ENCODE measurements at places on chromosomes 7 and 10.
A peak's percentile ranks its signal among the peaks of the same experiment; 100 is the strongest.

DNA sequence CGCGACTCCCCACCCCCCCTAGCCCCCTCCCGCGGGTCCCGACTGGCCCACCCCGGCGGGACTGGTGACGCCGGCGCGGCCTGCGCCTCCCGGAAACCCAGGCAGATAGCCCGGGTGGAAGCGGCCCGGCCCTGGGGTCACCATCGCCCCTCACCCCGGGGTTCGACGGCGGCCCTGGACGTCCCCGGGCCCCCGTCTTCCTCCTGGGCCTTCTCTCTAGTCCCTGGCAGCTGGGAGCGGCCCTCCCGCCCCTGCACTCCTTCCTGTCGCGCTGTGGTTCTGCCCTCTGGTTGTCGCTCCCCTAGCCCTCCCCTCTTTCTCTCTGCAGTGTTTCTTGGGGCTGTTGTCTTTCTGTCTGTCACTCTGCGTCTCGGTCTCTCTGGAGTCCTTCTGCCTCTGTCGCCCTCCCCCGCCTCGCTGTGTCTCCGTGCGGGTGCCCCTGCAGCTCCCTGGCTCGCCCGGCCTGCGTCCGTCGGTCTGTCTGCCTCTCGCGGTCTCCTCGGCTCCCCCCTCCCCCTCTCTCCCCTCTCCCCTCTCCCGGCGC, 90.5 kb upstream of the PAX2 start:
- DNase-seq, result no peak

DNA sequence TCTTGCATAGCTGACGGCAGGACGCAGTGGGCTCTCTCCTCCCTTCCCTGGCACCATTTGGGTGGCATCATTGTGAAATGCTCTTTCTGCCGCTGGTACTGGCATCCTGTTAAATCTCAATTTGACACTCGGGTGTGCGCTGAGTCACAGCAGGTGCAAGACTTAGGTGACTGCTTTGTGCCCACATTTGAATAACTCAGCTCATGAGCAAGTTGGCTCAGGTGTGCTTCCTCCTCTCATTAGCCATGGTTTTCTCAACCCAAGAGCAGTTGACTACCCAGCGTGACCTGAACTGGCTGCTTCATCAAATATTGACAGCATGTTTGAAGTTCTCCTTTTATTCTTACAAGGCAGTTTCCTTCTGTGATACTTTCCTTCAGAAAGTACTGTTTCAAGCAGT, 24.6 kb upstream of the NFE2L3 start:
- peak; percentile 60 for DNase-seq

DNA sequence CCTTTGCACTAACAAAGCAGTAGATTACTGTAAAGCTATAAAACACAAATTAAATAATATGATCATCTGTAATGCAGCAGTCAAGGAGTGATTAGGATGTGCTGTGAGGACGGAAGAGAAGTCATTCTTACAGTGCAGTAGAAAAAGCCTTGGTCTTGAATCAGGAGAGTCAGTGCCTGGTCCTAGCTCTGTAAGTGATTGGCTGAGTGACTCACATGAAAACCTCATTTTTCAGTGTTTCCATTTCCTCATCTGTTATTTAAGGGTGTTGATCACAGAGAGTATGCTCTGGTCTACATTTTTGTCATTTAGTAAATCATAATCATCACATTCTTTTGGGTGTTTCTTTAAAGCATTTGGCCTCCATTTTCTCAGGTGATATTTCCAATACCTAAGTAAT, 717.8 kb downstream of the LRMDA start:
- DNase-seq, result peak; percentile 34

- peak; percentile 51 for DNase-seq
Measured at GRCh38 chr10:126016156-126016805, 119.9 kb downstream of the FANK1 start.

- no peak for DNase-seq
Measured at GRCh38 chr7:89714131-89714530, 440.1 kb upstream of the STEAP1 start.

GRCh38 chr10:103548581-103549348, 55.3 kb downstream of the NEURL1 start:
- DNase-seq, result no peak

GRCh38 chr7:74343281-74344131, 54.3 kb downstream of the CLIP2 start:
- peak; percentile 80 for DNase-seq
